ENCODE measurements at places on chromosomes 1 and 21.
A peak's percentile ranks its signal among the peaks of the same experiment; 100 is the strongest.

DNA sequence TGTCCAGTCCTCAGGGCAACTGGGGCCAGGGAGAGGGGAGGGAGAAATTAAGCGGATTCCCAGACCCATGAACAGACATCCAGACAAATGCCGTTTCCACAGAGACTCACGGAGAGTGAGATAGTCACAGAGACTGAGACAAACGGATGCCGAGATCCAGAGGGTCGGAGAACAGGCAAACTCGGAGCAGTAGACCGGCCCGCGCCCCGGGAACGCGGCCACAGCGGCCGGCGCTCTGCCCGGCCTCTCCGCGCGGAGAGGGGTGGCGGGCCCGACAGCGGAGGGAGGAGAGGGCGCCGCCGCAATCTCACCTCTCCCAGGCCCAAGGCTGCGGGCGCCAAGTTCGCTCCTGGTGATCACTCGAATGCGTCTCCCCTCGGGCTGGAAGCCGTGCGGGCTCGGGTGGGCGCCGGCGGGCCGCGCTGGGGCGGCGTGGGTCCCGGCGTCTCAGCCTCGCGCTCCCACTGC, 831 bp upstream of the FOXD2 start:
- DNase-seq, result no peak

- no peak for DNase-seq
Measured at GRCh38 chr1:184299406-184299790, 87.4 kb upstream of the C1orf21 start.

DNA sequence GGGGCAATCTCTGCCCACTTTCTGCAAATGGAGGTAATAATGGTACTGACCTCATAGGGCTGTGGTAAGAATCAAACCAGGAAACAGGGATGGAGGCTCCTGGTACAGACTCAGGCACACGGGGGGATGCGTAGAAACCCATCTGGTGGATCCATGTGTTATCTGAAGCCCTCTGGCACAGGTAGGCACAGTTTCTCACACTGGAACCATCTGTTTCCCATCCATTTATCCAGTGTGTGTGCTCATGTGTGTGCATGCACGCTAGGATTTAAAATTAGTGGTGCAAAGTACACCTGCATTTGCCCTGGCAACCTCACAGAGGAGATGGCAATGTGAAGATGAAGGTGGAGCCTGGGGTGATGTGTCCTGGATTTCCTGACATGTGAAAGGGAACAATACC, 103.3 kb downstream of the RAVER2 start:
- no peak for DNase-seq

DNA sequence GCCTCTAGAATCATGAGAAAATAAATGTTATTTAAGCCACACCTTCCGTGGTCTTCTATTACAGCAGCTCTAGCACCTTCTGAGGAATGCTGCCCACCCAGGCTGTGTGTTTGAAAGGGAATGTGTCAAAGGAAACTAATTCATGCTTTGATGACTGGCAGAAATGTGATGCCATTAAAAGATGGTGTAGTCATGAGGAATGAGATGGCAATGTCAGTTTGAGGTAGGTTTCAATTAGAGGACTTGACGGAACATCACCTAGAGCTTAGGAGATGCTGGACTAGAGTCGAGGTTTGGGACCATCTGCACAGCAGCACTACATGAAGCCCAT, 10.6 kb downstream of the PDZK1 start:
- no peak for DNase-seq

- DNase-seq, result no peak
Measured at GRCh38 chr1:50742523-50742922, 217.5 kb downstream of the FAF1 start.

- no peak for DNase-seq
Measured at GRCh38 chr1:199646761-199647160, 380.7 kb upstream of the NR5A2 start.

GRCh38 chr1:185880779-185881333, 146.7 kb downstream of the HMCN1 start:
- no peak for DNase-seq

GRCh38 chr1:240280560-240281322, 189.1 kb downstream of the FMN2 start:
- DNase-seq, result no peak

- DNase-seq, result no peak
Measured at GRCh38 chr1:12769031-12769430, 4.5 kb upstream of the PRAMEF12 start.

DNA sequence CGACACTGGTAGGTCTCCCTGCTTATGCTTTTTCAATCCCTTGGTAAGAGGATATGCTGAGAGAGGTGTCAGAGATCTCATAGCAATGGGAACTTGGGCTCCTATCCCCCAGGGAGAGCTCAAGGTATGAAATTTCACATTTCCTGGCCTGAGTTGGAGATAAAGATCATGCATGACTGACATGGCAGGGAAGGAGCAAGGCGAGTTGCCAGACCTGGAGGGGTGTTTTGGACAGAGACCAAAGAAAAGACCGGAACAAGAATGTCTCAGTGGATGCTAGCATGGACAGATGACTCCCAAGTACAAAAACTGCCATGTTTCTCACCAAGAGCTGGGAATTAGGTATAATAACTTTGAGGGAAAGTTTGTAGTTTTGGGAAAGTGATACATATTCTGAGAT, 334.1 kb upstream of the B3GALT2 start:
- no peak for DNase-seq

GRCh38 chr1:70360321-70360720, 5.8 kb upstream of the ANKRD13C start:
- DNase-seq, result no peak

DNA sequence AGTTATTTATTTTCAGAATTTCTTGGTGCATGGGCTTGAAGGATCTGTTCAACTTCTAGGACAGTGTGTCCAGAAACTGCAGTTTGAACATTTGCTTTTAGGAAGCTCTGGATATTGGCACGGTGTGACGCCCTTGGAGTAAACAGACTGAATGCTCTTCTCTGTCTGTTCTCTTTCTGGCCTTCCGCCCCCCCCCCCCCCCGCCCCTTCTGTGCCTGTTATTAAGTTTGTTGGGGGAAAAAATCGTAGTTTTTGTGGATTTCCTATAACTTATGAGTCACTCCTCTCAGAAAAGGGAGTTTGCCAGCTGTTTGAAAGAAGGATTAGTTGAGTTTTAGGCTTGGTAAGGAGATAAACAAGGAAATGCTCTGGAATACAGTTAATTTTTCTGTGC, 1.2 kb downstream of the KCTD3 start:
- DNase-seq, result no peak

- DNase-seq, result no peak
Measured at GRCh38 chr1:110125810-110126209, 13.6 kb downstream of the UBL4B start.

DNA sequence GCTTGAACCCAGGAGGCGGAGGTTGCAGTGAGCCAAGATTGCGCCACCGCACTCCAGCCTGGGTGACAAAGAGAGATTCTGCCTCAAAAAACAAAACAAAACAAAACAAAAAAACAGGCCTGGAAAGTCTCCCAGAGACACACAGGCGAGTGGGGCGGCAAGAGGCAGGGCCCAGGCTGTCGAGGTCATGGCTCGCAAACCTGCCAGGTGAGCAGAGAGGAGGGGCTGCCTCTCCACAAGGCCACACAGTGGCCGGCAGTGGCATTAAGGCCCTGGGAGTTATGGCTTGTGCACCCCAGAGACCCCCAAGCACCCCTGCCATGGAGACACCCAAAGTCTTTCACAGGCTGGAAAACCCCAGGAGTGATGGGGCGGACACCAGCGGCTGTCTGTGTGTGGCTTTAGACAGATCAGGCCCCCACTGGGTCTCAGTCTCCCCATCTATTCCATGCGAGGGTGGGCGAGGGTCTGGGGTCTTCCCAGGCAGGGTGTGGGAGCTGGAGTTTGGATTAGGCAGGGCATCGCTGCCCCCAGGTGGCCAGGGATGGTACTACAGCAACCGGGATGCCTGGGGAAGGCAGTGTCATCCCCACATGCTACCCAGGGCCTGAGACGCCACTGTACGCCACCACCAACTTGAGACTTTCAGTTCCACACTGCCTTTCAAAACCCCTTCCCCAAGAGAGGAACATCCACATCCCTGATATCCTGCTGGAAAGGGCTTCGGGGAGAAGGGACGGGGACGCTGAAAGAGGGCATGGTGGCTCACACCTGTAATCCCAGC, 7.3 kb upstream of the CTRC start:
- DNase-seq, result peak; percentile 89

GRCh38 chr21:35336534-35336933, 287.4 kb upstream of the RUNX1 start:
- no peak for DNase-seq

- DNase-seq, result no peak
Measured at GRCh38 chr1:154972517-154973343, 1.8 kb upstream of the CKS1B start.

- no peak for DNase-seq
Measured at GRCh38 chr1:46289976-46290375, 13.4 kb downstream of the LRRC41 start.

DNA sequence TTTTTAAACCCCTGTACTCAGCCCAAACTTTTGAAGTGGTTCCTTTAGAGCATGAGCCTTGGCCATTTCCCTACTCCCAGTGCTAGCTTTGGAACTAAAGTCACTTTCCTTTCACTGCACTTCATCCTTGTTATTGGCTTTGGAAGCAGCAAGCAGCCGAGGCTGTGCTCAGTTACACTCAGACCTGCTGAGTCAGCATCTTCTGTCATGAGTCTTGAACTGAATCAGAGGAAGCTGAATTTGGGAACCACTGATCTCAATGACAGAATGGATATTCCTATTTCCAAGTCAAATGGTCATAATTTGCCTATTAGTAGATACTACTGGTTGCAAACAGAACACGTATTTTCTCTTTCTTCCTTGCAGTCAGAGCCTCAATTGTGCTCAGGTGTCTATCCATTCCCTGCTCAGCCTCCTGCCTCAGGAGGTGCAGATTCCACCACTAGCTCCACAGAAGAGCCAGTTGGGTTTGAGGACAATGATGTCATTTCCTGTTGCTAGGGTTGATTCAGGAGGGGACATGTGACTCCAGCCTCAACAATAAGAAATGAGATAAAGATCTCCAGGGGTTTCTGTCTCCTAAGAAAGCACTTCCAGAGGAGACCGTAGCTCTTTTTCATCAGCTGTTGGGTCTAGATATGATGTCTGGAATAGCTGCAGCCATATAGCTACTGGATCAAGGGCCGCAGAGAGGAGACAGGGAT, 44.9 kb upstream of the NTPCR start:
- DNase-seq, result no peak

DNA sequence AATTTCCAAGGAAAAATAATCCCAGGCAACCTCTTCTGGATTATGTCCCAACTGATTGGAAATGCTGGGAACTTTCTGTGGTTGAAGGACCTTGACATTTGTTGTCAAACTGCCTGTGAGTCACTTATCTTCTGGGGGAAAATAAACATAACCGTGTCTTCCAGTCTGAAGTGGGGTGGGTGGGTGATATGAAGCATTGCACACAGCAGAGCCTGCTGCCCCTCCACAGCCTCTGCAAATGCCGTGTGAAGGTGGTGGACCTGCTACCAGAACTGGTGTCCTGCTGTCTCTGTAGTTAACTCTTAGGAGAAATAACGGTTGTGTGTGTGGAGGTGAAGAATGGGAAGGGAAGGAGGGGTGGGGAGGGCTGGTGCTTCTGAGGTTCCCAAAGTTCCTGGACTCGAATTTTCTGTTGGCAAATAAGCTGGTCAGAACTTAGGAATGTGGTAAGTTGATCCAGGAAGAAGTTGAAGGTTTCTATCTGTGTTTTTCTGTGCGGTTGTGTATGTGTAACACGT, 23.2 kb downstream of the GALNT2 start:
- DNase-seq, result no peak

- no peak for DNase-seq
Measured at GRCh38 chr1:220217383-220217988, 54.8 kb downstream of the RAB3GAP2 start.

DNA sequence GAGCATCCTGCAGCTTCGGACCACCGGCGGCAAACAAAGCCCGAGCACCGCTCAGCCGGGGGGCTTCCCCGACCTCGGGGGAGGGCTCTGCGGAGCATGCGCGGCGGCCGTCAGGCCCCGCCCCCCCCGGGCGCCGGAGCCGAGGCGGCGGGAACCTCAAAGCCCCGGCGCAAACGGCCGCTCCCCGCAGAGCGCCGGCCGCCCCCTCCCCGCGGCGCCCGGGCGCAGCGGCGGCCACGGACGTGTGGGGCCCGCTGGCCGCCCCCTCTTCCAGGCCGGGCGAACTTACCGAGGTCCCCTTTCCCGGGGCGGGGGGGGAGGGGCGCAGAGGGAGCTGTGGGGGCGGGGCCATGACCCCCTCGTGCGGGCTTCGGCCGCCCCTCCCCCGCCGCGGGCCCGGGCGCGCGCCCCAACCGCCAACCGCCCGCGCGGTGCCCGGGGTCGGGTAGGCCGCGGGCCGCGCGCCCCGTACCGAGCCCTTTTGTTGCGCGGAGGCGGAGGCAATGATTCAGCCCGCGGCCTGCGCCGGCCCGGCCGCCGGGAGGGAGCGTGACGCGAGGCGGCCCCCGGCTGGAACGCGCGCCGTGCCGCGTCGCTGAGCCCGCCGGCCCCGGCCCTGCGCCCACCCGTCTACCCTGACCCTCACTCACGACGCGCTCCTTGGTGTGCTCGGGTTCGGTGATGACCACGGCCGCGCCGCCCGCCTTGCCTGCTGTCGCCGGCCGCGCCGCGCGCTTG, 1.7 kb downstream of the RCC2 start:
- peak; percentile 82 for DNase-seq

- no peak for DNase-seq
Measured at GRCh38 chr1:157820299-157820698, 379 bp upstream of the FCRL1 start.

DNA sequence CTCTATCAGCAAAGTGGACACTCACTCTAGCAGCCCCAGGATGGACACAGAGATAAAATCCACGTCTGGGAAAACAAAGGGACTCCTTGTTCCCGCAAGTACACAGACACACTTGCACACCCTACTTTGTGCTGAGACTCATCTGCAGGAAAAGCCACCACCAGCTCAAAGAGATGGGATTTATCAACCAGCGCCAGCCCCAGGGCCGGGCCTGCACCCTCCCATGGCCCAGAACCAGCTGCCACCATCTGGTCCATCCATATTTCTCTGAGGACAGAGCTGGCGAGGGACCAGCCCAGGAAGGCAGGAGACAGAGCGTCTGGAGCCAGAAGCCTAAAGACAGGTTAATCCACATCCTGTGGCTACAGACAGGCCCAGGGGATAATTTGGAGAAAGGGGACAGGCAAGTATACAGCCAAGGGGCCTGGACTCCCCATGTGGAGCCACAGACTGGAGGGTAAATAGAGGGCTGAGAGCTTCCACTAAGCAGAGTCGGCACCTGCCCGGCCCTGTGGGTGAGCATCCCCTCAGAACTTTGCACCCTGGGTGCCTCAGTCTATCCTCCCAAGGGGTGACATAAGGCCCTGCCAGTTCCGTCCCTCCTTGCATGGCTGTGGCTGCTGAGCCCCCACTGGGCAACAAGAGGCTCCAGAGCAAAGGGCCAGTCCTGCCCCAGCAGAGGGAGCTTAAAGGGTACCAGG, 233.9 kb downstream of the PTPRU start:
- no peak for DNase-seq

GRCh38 chr1:182955596-182956588, 2.9 kb upstream of the SHCBP1L start:
- DNase-seq, result no peak

- no peak for DNase-seq
Measured at GRCh38 chr1:117026361-117026760, 24.8 kb downstream of the CD101 start.

Data from activated T-cell treated with anti-CD3 and anti-CD28 coated beads, Interleukin-2, amount 50 U/mL, for 24 hours (primary cell).